Daoy (cell line): ENCODE measurements at places on chromosomes 7 and 10. TPM values are rescaled to one million over a fixed set of nuclear protein-coding genes. Genes with fewer than 3 reads are reported as not detected.

GPR26 gene
- total RNA-seq, result 0.11 TPM in 1 of 2 replicates, not detected in the other

NKX1-2 gene
- not detected in 2 replicates for total RNA-seq

GRCh38 chr7:105497016-105497415 is 25.1 kb downstream of the PUS7 start:
- no peak for DNase-seq

ENTPD1 gene
- 0.06 and 0.17 TPM in 2 replicates for total RNA-seq

DNA sequence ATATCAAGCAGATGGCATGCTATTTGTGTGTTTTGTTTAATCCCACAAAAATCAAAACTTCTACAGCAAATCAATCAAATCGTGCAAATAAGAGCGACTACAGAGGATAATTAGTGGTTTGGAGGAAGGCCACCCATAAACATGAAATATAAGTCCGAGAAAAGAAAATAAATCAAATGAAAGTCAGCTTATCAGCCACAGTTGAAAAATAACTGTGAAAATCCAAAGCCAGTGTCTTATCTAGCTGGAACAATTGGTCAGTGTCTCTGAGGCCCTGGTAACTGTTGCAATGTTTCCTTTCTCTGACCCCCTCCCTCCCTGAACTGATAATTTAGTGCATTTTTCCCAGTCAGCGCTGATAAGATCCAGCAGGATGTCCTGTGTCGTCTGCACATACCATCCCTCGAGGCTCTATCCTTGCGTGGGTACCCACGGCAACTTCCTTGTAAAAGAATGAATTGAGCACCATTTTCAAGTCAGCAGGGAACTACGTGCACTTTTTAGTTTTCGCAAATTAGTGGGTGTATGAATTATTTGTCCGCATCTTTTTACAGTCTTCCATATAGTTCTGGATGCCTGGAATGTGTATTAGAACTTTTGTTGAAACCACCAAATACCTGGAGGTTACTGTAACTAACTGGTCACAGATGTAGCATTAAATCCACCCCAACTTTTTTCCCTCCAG is 10.8 kb upstream of the JCAD start:
- DNase-seq, result no peak

GRCh38 chr10:23192712-23193434 is 761 bp downstream of the PTF1A start:
- no peak for DNase-seq

DNA sequence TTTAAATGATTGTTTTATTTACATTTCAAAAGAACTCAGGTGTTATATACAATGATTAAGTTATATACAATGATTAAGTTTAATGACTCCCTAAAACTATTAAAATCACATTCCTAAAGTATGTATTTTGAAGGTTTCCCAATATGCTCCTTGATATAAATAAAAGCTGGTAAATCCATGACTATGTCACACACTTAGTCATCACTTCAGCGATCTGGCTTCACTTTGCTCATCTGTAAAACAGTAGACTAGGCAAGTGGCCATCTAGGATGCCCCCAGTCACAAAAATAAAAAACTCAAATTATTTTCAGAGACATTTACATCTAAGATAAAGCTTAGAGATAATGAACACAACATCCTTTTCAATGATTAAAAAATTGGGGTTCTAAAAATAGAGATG is 10.8 kb downstream of the ICA1 start:
- DNase-seq, result no peak

- DNase-seq, result no peak
These were observed 2.6 kb downstream of the COX19 start for GRCh38 chr7:972676-973309.

GRCh38 chr7:108380517-108380916 is 75.7 kb downstream of the NRCAM start:
- peak; percentile 28 for DNase-seq

- DNase-seq, result no peak
These were observed 257.2 kb downstream of the TWIST1 start for GRCh38 chr7:18860221-18860620.

SLC18A3 gene
- not detected in 2 replicates for total RNA-seq

GRCh38 chr7:142422621-142423020 is 164.8 kb upstream of the PRSS58 start:
- no peak for DNase-seq

- no peak for DNase-seq
These were observed 409.2 kb upstream of the ZMIZ1 start for GRCh38 chr10:78659598-78659967.

GRCh38 chr7:85765698-85766298 is 578.9 kb upstream of the SEMA3D start:
- DNase-seq, result no peak
